CD4-positive, alpha-beta T cell (primary cell): ENCODE measurements at places on chromosomes 16 and 17. TPM values are rescaled to one million over a fixed set of nuclear protein-coding genes. Genes with fewer than 3 reads are reported as not detected.

DNA sequence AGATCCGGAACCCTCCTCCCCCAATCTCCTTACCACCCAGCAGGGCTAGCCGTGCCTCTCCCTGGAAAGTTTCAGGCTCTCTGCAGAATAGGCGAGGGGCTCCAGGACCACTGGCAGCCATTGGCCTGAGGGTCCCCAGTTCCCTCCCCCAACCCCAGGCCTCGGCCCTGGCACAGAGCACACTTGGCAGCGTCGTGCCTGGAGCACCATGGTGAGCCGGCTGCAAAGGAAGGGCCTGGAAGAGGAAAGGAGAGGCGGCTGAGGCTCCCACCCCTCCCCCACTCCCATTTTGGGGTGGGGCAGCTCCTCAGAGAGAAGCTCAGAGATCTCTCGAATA is 369 bp upstream of the BTBD17 start:
- DNase-seq: no peak

DNA sequence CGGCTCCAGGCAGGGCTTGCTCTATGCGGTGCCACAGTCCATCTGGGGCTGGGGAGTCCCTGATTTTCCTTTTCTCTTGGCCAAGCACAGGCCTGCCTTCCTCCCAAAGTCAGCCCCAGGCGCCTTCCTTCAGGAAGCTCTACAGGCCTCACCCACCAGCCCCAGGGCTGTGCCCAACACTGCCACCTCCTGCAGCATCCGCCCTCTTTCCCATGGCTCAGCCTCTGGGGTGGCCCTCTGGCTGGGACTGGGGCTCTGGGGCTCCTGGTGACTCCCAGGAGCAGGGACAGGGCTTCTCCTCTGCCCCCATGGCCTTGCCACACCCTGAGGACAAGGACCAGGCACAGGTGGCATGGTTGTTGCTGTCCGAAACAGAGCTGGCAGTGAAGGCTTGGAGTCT is 817 bp downstream of the ITGB4 start:
- no peak for DNase-seq

DNA sequence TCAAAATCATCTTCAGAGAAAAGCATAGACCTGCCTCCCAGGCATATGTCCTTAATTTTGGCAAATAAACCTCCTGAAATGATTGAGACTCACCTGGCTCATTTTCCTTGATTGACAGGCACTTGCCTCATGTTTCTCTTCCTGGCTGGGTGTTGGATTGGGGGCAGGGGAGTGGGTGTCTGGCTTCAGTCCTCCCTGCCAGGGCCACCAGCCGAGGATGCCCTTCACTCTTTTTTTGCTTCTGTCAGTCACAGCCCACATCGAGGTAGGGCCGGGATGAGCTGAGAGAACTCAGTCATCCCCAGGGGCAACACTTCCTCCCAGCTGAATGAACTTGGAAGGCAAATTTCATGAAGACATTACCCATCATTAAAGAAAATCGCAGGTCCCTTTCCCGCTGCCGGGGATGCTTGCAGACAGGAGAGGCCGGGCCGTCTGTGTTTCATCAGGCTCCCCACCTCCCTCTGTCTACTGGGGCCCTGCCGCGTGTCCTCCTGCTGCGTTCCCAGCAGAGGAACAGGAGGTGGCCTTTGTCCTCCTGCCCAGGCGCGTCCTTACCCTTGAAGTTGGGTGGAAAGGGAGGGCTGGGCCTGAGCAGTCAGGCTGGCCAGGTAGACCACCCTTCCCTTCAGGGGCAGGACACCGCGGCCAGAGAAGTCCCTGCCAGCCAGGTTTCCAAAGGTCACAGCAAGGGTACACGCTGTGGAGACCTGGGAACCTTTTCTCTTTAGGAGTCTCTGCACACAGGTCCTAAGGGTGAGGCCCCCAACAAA is 11.2 kb upstream of the DNAH17 start:
- no peak for DNase-seq

DNA sequence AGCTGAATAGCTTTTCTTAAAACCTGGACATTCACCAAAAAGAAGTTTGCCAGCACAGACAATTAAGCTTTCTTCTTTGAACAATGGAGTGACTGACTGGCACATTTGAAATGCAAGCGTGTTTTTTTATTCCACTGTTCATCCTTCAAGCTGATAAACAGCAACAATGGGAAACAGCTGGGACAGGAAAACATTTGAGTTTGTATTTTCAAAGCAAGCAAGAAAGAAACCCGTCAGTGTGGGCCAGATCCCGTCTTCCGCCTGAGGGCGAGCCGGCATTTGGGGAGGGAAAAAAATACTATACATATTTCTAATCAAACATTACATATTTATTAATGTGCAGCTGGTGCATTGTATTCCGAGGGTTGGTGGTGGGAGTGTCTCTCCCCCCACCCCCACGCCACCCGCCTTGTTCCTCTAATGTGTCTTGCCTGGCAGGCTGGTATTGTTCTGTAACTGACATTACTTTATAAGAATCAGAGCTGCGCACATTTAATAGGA is 94.3 kb downstream of the CYLD start:
- no peak for DNase-seq

GRCh38 chr17:19010729-19011505 is 6.4 kb upstream of the FAM83G start:
- no peak for DNase-seq

GRCh38 chr16:47139561-47140185 is 4.1 kb downstream of the NETO2 start:
- DNase-seq: no peak

DNA sequence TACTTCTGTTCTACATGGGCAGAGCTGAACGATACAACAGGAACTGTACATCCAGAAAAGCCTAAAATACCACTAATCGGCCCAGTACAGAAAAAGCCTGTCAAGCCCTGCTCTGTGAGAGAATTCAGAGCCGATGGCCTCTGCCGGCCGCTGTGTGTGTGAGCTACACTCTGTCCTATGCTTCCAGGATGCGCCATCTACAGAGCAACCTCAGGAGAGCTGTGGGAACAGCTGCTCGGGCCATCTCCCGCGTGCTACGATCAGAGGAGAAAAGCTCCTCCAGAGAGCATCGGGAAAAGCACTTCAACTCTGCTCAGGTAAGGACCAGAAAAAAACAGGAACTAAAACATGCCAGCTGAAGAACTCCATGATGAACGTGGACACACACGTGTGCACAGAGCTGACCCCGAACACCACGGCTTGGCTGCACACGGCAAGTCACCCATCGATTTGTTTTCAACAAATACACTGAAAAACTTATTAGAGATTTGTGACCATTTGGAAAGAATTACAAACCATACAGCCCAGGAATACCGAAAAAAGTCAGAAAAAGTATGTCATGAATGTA is 115.9 kb downstream of the ANKRD11 start:
- no peak for DNase-seq

DNA sequence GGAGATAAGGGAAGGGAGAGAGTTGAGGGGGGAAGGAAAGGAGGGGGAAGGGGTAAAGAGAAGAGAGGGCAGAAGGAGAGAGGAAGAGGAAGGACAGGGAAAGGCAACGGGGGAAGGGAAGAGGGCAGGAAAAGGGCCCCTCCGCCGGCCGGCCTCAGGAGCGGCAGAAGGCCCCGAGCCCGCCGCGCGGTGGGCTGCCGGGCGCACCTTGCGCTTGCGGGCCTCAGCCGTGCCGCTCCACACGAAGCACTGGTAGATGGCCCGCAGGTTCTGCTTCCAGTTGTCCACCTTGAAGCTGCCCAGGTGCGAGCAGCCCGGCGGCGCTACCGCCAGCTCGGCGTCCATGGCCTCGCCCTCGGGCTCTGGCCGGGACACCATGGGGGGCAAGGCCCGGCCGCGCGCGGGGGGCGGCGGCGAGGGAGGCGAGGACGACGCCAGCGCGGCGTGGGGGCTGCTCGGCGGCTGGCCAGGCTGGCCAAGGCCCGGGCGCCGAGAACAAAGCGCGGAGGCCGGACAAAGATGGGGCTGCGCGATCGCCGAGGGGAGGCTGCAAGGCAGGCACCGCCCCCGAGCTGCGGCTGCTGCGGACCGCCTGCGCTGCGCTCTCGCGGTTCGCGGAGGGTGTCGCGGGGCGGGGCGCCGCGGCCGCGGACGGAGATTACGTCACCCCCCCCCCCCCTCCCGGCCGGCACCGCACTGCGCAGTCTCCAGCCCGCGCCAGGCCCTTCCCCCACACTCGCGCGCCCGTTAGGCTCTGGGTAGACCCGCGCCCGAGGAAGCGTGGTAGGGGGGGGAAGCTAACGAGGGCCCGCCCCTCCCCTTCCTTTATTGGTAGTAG is at the start of gene USP22:
TSS of gene USP22 (minus strand) at position 554 of the 838 bp plus-strand sequence. CDS start at position 378, 176 bp downstream.
- no peak for DNase-seq

- no peak for DNase-seq
These were observed 761 bp upstream of the MATCAP1 start for GRCh38 chr16:67184453-67184994.

GRCh38 chr17:46169913-46170638 is 23.2 kb downstream of the KANSL1 start:
- DNase-seq: no peak

- DNase-seq: no peak
These were observed 13.7 kb downstream of the WNT9B start for GRCh38 chr17:46865100-46865499.

GRCh38 chr16:88014252-88014781 is 63.1 kb downstream of the BANP start:
- DNase-seq: no peak

DNA sequence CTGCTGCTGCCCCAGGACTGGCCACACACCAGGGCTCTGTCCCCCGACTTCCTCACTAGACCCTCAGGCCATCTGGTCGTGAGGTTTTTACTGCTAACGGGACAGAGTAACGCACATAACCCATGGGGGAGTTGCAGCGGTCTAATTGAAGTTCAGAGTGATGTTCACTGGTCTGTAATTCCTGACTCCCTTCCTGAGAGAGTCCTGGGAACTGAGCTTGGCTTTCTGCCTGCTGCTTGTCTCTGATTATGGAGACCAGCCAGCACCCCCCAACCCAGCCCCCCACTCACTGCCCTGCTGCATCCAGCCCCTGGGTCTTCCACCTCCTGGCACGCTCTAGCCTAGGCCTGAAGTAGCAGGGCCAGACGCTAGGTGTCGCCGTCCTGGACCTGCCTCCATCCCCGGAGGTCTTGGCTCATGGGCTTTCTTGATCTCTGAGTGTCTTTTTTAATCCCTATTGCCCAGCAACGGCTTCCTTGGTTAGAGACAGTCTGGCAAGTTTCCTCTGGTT is 192.9 kb downstream of the CCDC182 start:
- DNase-seq: peak; percentile 40

DNA sequence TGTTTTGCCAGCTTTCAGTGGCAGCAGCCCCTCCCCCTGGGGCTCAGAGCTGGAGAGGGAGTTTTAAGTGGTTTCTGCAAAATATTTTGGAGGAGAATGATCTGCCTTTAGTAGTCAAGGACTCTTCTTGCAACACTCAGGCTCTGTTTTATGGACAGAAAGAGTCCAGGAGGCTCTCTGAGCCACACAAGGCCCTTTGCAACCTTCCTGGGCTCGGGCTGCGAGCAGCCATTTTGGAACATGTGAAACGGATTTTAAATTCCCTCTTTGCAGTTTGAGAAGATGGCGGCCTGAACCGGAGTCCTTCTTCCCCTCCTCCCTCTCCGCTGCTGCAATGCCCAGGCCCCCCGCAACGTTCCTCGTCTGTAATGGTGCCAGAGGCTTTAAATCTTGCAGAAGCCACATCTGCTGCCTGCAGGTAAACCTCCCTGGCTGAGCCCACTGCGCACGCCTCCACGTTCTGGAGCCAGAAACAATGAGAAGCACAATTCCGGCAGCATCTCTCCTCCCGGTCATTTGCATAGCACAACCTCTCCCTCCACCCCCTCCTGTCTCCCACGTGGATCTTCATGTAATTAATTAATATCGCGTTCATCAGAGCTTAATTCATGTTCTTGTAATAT is 386.1 kb downstream of the SEC14L1 start:
- no peak for DNase-seq

GRCh38 chr17:29933379-29933778 is 3.4 kb upstream of the SSH2 start:
- no peak for DNase-seq

DNA sequence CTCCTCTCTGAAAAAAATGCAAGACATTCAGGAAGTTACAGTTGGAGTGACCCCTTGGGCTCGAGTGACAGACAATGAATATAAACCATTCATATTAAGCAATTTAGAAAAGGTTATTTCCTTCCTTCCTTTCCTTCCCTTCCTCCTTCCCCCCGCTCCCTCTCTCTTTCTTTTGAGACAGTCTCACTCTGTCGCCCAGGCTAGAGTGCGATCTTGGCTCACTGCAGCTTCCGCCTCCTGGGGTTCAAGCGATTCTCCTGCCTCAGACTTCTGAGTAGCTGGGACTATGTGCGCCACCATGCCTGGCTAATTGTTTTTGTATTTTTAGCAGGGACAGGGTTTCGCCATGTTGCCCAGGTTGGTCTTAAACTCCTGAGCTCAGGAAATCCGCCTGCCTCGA is 13.2 kb downstream of the PSMD12 start:
- DNase-seq: no peak

- DNase-seq: peak; percentile 73
These were observed 44.7 kb upstream of the MEAK7 start for GRCh38 chr16:84548971-84549844.

DNA sequence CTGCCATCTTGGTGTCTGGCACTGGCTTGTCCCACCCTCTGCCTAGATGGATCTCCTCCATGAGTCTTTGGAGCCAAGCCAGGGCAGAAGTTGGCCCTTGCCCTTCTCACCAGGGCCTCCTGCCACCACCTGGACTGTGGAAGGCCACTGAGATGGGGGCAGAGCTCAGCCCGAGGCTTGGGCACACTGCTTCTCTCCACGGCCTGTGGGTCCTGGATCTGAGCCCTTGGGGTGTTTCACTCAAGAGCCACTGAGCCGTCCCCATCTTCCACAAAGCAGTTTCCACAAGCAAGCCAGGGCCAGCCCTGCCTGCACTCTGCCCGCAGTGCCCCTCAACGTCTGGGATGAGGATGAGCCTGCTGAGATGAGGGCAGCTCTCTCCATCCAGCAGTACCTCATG is 16.7 kb upstream of the CD300A start:
- DNase-seq: no peak

- no peak for DNase-seq
These were observed 348.6 kb upstream of the ZFHX3 start for GRCh38 chr16:73396556-73396955.

HCRT gene
- total RNA-seq: not detected

PYY gene
- not detected for total RNA-seq

EIF3C gene
- total RNA-seq: 237 TPM

PALB2 gene
- 5.1 TPM for total RNA-seq
